ENCODE measurements at places on chromosomes 2 and 18.

DNA sequence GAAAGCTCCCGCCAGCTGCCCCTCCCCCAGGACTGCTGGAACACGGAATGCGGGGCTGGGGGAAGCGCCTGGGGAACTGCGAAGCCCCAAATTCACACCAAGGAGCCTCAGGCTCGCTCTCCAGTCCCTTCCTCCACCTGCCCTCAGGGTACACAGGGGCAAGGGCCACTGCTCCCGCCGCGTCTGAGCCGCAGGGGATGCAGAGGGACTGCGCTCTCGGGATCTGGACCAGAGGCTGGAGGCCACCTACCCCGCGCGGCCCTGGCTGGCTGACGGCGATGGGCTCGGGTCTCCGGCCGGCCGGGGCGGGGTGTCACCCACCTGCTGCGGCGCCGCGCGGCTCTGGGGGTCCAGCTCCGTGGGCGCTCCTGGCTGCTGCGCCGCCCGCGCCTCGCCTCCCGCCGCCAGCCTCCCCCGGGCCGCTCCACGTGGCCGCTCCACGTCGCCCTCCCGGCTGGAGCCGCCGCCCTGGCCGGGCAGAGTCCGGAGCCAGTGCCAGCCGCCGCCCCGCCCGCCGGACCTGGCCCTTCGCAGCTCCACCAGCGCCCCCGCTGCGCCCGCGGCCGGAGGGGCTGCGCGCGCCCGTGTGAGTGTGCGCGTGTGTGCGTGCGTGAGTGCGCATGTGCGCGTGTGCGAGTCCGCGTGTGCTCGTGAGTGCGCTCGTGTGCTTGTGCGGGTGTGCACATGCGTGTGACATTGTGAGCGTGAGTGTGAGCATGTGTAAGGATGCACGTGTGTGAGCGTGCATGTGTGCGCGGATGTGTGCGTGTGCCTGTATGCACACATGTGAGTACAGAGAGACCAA is at the start of gene CGREF1:
TSS of gene CGREF1 (minus strand) at position 604 of the 805 bp plus-strand sequence. CDS start 14,762 bp downstream, outside the sequence.
- DNase-seq: no peak

- no peak for DNase-seq
Observed at GRCh38 chr18:54247511-54248175, 21.7 kb upstream of the POLI start.

DNA sequence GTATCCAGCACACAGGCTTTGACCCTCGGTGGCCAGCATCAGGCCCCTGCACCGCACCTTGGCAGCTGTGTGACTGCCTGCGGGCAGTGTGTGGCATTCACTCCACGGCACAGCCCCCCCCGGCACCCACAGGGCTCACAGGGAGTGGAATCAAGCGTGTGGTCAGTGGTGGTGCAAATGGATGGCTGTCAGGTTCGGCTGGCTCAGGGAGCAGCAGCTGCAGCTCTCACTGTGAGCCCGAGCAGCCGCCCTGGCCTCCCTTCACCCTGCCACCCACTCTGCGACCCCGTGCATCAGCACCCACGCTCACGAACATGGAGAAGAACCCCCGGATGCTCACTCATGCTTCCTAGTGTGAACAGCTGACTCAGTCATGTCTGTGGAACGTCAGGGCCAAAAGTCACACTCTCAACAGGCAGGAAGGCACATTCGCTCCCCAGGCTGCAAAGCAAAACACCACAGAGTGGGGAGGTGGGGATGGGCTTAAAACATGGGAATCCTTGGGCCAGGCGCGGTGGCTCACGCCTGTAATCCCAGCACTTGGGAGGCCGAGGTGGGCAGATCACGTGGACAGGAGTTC is 41.5 kb upstream of the GPC1 start:
- DNase-seq: no peak

GRCh38 chr2:134401789-134402188 is 147.9 kb downstream of the MGAT5 start:
- DNase-seq: no peak

DNA sequence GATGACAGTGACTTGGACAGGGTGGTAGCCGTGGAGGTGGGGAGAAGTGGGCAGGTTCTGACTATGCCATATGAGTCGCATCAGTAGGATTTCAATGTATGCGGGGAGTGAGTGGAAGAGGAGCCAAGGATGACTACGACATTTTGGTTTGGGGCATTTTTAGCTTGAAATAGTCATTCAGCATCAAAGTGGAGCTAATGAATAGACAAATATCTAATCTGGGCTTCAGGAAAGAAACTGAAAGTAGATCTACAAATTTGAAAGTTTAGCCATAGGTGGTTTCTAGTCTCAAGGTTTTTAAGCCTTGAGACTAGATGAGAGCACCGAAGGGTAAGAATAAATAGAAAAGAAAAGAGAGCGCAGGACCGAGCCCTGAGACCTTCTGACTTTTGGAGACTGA is 58.3 kb downstream of the FEZ2 start:
- DNase-seq: no peak

DNA sequence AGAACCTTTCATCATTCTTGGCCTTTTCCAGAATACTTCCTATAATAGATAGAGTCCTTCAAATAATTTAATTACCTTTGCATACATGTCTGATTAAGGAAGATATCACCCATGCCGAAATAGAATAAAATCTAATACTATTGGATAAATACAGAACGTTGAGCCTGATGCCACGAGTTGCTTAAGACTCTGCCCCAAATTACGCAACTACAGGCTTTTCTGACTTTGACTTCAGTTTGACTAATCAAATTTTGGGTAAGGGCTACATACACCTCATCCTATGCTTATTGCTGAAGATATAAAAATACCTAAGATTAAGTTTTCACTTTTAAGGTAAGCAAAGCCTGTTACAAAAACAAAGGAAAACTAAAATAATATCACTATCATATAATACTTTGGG is 1065.1 kb upstream of the NRXN1 start:
- DNase-seq: no peak

DNA sequence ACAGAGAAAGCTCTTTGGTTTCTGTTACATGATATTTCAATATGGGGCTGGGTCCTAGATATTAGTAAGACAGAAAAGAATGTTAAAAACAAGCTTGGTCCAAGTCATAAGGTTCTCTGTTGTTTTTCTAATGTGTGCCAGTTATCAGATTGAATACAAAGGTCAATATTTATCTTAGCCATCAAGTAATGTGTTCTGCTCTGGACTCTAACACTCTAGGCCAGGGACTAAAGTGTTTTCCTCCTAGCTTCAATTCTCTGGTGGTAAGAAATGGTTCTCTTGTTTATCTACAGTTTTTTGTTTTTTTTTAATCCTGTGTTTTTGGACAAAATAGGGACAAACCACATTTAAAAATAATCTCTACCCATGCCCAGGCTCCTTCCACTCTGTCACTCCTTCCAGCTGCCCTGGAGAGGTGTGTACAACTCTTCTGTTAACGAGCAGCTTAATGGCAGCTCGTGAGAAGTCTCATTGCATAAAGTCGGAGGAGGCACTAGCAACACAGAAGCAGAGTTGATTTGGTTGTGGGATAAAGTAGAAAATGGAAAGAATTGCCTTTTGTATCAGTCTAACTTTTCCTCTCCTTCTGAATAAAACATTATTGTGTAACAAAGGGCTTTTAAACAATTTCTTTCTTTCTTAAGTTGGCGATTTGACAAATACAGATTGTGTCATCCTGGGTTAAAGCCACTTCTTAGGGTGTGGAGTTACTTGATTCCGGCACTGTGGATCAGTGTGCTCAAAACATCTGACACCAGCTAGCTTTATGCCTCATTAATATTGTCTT is 8.0 kb upstream of the SESTD1 start:
- DNase-seq: no peak

DNA sequence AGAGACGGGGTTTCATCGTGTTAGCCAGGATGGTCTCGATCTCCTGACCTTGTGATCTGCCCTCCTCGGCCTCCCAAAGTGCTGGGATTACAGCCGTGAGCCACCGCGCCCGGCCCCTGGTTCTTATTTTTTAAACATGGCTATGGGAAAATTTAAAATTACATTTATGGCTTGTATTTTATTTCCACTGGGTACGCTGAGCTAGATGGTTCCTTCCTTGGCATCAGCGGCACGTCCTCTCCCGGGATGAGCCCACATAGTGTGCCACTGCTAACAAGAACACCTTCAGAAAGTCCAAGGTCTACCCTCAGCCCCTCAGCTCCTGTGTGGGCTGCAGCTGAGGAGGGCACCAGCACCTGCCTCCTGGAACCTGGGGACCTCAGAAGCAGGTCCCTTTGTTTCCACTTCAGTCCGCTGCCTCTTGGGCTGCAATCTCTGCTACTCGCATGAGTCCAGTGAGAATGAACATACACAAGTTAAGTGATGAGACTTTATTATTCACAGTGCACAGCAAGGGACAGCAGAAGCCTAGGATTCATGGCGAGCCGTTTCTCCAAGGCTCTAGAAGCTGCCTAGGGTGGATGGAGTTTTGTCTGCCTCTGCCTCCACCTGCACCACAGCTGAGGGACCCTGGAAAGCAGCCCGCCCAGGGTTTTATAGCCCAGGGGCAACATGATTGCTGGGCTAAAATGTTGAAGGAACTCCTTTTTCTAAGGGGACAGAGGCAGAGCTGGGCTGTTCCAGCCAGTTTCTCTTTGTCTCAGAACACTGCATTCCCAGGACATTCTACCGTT is 107.5 kb upstream of the TEX51 start:
- no peak for DNase-seq

GRCh38 chr2:100520224-100520623 is 42.6 kb upstream of the PDCL3 start:
- no peak for DNase-seq

DNA sequence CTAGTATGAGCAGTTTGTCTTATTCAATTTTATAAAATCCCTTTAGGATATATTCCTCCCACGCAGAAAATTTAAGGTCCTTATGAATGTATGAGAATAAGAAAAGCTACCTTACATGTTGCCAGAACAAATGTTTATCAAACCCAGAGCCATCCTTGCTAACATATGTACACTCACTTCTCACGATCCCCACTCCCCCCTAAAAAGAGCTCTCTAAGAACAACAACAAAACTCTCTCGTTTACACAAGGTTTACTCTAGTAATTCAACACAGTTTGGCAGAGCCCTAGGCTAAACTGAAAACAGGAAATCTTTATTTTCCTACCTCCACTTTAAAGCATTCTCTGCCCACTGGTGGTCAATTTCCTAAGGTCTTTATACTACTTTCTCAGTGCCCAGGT is 504.9 kb downstream of the ZEB2 start:
- DNase-seq: no peak
